ENCODE measurements at places on chromosomes 6 and 20.

DNA sequence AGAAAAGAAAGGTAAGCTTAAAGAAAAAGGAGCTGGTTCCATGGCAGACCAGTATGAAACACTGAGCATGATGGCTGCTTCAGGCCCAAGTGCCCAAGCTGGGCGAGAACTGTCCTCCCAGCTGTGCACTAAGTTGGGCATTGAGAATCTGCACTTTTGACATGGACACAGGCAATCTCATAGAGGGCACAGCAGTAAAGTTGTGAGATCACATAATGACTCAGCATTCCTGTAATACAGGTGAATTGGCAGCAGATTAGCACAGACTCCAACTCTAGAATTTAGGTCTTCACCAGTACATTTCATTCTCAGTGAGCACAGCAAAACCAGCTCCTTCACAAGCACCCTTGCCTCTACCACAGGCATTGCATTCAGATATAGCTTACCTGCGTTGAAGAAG is 343.4 kb downstream of the PKHD1 start:
- no peak for DNase-seq

- no peak for DNase-seq
Measured at GRCh38 chr6:46032110-46032998, 16.7 kb upstream of the CLIC5 start.

DNA sequence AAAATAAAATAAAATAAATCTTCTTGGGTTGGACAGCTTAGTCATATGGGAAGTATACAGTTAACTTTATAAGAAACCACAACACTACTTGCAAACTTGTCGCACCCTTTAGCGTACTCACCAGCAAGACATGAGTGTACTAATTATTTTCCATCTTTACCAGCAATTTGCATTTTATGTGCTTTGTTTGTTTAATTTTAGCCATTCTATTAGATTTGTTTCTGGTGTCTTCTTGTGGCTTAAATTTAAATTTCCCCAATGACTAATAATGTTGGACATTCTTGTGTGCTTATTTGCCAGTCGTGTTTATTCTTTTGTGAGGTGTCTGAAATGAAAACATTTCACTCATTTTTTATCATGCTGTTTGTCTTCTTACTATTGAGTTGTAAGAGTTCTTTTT is 1172.2 kb upstream of the CITED2 start:
- no peak for DNase-seq

DNA sequence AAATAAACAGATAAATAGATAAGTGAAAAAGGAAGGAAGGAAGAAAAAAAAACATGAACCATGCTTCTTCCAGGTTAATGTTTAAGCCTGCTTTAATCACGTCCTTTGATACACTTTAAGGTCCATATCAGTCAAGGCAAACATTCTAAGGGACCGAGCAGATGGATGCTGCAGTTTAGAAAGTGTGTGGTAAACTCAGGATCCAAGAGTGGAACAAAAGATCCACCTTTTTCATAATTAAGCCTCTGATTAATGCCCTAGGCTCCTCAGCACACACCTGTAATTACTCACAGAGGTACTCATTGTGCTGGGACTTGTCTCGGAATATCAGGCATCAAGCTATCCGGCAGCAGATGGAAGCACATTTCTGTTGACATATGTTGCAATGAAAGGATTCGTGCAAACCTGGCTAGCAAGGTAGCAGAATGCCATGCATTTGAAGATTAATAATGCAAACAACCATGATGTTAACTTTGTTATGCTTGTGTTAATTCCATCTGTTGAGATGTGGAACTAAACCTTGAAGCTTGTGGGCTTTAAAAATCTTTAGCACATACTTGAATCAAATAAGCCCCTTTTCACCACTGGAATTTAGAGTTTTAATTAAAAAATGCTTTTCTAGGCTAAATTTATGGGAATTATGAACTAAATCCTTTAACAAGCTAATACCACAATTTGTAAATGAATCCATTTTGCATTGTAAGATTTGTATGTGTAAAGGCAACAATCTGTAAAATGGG is 163.7 kb downstream of the RALGAPA2 start:
- DNase-seq = no peak

GRCh38 chr6:156809034-156809433 is 31.9 kb downstream of the ARID1B start:
- no peak for DNase-seq

GRCh38 chr20:2305946-2306345 is 10.1 kb downstream of the TGM3 start:
- DNase-seq = no peak

DNA sequence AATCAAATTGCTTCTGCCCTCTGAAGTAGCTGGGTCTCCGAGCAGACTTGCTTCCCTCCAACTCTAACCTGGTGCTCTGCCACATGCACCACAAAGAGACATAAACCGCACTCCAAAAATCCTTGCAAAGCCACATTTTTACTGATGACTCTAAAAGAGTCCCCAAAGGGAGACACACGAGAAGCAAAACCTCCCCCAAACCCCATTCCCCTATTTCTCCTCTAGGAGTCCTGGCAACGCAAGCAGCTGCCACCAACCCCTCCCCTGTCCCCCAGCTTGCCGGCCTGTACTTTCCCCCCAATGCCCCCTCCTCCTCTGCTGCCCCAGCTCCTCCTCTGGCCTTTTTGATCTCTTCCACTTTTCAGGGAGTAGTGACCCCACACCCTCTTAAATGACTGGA is 180.1 kb upstream of the ARID1B start:
- DNase-seq = no peak

GRCh38 chr20:62875419-62876361 is 14.1 kb upstream of the TCFL5 start:
- DNase-seq = peak; percentile 62
